Renal cortex interstitium (tissue), 15 donors: ENCODE measurements at places on chromosomes 1 and 21. TPM values are rescaled to one million over a fixed set of nuclear protein-coding genes. Genes with fewer than 3 reads are reported as not detected.

YOD1 gene
- 15.8 TPM for polyA plus RNA-seq

ZFP69 gene
- 7.9 TPM for polyA plus RNA-seq

PPT1 gene
- 118 TPM for polyA plus RNA-seq

FCAMR gene
- 10.5 TPM for polyA plus RNA-seq

PLCH2 gene
- polyA plus RNA-seq: 1.3 TPM

MXRA8 gene
- polyA plus RNA-seq: 145 TPM

CLCA4 gene
- not detected for polyA plus RNA-seq

PIGR gene
- 1.9 TPM for polyA plus RNA-seq

SPRTN gene
- polyA plus RNA-seq: 15.6 TPM

S1PR1 gene
- polyA plus RNA-seq: 16.8 TPM

OR2L13 gene
- polyA plus RNA-seq: not detected

DUSP23 gene
- 31.5 TPM for polyA plus RNA-seq

AKR7A3 gene
- 3.2 TPM for polyA plus RNA-seq

DENND2D gene
- 22.6 TPM for polyA plus RNA-seq

LAPTM5 gene
- 16.8 TPM for polyA plus RNA-seq

TNFRSF9 gene
- polyA plus RNA-seq: 0.07 TPM

PLA2G2D gene
- 0.04 TPM for polyA plus RNA-seq

KIF26B gene
- polyA plus RNA-seq: 33.4 TPM

TSSK3 gene
- polyA plus RNA-seq: 3.6 TPM

TLR5 gene
- polyA plus RNA-seq: 6.0 TPM

TMPRSS15 gene
- polyA plus RNA-seq: 0.23 TPM

MIXL1 gene
- polyA plus RNA-seq: 0.30 TPM

CA6 gene
- 0.11 TPM for polyA plus RNA-seq

G0S2 gene
- polyA plus RNA-seq: 12.6 TPM

PIK3C2B gene
- polyA plus RNA-seq: 21.1 TPM

C1orf94 gene
- polyA plus RNA-seq: not detected

LHX4 gene
- 2.2 TPM for polyA plus RNA-seq

MAP3K21 gene
- 33.0 TPM for polyA plus RNA-seq

C8B gene
- not detected for polyA plus RNA-seq

S100A11 gene
- polyA plus RNA-seq: 251 TPM

CHIT1 gene
- 0.24 TPM for polyA plus RNA-seq

CCDC17 gene
- polyA plus RNA-seq: 2.6 TPM

SPRR2F gene
- not detected for polyA plus RNA-seq

ALG14 gene
- 13.5 TPM for polyA plus RNA-seq

IQGAP3 gene
- polyA plus RNA-seq: 15.2 TPM
